ENCODE measurements at places on chromosomes 13 and 19.

DNA sequence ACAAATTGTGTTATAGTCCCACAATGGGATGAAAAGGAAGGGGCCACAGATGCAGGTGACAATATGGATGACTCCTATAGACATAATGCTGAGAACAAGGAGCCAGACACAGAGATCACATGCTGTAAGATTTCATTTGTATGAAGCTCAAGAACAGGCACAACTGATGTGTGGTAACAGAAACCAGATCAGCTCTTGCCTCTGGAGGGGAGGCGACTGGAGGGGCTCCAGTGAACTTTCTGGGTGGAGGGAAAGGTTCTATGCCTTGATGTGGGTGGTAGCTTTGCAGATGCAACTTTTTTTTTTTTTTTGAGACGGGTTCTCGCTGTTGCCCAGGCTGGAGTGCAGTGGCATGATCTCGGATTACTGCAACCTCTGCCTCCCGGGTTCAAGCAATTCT is 6.0 kb upstream of the RABAC1 start:
- DNase-seq = no peak

DNA sequence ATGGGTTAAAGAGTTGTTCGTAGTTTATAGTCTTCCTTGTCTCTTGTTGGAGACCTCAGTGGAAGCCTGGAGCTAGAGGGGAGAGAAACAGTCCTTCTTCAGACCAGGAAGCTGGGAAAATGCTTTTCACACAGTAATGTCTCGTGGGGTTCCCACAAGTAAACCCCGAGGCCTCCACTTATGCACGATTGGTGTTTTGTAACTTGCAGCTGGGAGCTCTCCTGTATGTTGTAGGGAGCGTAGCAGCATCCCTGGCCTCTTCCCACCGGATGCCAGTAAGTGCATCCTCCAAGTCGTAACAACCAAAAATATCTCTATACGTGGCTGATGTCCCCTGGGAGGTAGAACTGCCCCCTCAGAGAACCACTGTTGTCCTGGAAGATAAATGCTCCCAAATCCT is 3.5 kb downstream of the CHAF1A start:
- no peak for DNase-seq

DNA sequence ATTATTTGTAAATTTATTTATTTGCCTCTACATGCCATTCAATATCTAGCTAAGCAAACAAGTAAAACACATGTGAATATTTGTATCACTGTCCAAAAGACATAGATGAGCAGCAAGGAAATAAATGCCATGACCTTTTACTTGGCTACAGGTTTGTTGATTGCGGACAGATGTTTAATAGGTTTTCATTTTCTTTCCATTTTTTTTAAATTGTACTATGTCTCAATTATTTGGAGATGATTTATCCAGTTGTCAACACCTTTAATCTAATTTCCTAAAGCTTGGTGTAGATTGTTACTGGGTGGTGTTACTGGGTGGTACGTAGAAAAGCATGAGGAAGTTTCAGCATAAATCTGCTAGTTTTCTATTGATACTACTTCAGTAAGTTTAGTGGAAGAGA is 560.6 kb upstream of the SPRY2 start:
- DNase-seq = no peak

DNA sequence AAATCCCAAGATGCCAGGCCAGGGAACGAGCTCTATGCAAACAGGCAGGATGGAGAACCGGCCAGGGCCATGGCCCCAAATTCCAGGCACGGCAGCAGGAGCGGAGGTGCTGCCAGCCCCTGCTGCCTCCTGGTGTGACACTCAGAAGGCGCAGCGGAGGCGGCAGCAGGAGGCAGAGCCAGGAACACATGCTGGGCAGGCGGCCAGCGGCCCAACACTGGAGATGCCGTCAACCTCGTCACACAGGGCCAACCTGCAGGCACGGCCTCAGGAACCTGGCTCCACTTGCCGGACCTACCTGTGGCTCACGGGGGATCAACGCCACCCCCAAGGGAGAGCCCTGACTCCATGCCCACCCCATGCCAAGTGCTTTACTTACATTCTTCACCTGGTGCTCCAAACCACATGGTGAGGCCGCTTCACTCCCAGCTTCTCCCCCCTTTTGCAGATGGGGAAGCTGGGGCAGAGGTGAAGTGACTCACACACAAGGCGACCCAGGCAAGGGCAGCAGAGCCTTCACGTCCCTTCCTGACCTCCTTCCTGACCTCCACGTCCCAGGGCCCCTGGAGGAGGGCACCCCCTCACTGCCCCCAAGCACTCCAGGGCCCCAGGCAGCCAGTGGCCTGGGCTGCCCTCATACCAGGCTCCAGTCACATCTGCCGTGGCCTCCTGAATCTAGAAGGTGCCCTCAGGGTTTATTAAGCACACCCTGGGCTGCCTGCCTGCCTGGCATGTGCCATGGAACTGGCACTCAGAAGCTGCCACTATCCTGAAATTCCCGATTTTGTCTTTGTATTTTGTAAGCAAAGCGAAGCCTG is 43.5 kb downstream of the GGACT start:
- DNase-seq = peak; percentile 73

- no peak for DNase-seq
These were observed 106.7 kb downstream of the KDM4B start for GRCh38 chr19:5075597-5075996.

DNA sequence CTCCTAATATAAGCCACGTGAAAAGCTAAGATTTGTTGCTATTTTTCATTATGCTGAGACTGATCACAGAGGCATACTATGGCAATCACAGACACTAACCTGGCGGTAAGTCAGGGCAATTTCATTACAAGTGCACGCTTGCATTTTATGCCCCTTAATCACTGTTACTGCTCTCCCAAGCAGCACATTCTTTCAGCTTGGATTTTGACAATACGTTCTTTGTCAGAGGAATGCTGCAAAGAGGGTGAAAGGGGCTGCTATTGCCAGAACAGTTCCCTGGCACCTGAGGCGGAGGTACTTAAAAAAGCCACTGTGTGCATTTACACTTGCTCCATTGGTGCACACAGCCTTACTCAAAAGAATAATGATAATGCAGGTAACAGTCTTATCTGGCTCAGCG is 346.6 kb downstream of the RFC3 start:
- no peak for DNase-seq

DNA sequence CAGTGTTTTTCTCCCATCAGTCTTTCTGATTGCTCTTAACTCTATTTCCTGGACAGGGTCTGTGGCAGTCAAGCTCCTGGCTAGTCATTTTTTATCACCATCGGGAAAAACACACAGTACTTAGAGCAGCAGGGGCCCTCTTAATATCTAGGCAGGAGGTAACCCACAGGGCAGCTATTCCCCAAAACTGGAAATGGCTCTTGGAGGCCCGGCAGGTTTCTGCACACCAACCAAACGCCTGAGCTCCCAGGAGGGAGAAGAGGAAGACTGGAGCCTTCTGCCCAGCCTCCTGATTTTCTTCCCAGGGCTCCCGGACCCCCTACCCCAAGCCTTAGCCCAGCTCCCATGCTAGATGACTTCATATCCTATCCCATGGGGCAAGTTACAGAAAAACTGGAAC is 49.3 kb upstream of the VSTM2B start:
- DNase-seq = no peak

GRCh38 chr13:77584106-77584505 is 48.6 kb downstream of the SCEL start:
- peak; percentile 85 for DNase-seq

DNA sequence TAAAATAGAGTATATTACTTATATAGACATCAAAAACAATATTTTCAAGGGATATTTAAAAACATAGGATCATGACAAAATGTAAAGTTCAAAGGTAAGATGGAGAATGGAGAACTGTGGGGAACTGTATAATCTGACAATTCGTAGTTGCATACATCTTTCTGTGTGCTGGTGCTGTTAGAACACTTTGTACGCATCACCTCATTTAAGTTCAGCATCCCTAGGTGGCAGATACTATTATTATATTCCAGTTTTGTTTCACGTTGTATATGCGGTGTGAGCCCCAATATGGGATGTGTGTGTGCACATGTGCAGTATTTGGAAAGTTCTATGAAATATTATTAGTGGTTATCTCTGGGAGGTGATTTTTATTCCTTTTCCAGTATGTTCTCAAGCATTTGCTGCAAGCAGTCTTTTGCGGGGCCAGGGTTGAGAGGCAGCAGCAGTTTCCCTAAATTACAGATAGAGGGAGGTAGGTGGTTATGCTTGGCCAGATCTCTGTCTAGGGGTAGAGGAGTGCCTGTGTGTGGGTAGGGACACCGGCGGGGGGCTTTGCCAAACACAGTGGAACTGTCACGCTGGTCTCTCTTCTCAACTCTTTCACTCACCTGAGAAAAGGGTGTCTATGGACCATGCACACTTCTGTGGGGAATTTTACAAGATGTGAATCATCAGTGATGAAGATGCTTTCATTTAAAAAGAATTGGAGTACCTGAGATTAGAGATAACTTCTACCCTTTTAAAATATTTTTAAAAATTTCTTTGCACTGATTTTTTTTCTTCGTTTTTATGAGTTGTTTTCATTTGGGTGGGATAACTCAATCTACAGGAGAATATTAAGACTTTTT is 55.6 kb upstream of the ALOX5AP start:
- peak; percentile 17 for DNase-seq

- no peak for DNase-seq
These were observed 107.6 kb upstream of the RXFP2 start for GRCh38 chr13:31631746-31632145.

GRCh38 chr13:28268800-28269223 is 130.5 kb downstream of the PAN3 start:
- DNase-seq = no peak

DNA sequence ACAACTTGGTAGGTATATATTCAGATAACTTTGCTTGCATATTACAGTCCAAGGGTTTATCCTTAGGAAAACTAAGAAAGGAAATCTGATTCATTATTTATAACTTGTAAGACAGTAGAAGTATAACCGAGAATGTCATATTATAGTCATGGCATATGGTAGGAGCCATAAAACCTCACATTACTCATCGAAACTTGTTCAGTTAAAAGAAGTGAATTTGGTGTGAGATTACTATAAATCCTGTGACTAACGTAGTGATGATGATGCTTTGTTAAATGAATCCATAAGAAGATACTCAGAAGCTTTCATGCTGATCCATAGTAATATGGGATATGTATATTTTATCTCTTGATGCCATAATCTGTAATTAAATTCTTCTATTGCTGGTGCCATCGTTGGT is 57.3 kb downstream of the MTUS2 start:
- no peak for DNase-seq

DNA sequence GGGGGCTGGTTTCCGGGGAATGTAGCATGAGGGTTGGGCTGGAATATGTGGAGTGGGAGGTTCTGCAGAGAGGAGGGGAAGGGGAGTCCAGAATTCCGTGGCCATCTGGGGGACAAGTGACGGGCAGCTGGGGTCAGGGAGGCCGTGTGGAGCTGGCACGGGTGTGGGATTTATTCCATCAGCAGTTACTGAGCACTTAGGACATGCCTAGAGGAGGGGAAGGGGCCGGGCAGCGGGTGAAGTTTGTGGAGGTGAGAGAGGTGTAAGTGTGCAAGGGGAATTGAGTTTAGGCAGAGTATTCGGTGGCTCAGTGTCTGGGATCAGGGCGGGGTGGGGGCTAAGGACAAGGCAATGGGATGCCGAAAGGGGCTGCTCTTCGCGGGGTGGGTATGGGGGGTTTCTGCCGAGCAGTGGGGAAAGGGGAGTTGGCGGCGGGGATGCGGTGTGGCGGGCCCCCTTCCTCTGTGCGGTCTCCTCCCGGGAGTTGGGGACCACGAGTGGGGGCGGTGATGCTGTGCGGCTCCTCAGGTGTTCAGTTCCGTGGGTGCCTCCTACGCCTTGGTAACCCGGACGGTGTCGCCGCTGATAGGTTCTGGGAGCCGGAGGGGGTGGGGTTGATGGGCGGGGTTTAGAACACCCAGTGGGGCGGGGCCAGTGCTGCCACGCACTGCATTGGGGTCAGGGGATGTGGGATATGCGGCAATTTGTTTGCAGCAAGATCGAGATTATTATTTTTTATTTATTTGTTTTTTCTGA is 5.4 kb downstream of the CCDC61 start:
- no peak for DNase-seq

All from NCI-H1092 (cell line).